ENCODE measurements at places on chromosomes 7 and 10.
A peak's percentile ranks its signal among the peaks of the same experiment; 100 is the strongest.

DNA sequence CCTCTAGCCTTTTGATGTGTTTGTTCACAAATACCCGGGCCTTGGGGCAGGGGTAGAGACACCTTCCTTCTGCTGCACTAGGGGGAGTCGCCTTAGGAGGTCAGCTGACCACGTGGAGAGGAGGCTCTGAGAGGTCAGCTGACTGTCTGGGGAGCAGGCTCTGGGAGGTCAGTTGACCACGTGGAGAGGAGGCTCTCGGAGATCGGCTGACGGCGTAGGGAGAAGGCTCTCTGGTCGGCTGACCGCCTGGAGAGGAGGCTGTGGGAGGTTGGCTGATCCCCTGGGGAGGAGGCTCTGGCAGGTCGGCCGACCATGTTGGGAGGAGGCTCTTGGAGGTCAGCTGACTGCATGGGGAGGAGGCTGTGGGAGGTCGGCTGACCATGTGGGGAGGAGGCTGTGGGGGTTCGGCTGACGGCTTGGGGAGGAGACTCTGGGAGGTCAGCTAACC lies 59.6 kb upstream of the LYZL1 start:
- no peak for DNase-seq

DNA sequence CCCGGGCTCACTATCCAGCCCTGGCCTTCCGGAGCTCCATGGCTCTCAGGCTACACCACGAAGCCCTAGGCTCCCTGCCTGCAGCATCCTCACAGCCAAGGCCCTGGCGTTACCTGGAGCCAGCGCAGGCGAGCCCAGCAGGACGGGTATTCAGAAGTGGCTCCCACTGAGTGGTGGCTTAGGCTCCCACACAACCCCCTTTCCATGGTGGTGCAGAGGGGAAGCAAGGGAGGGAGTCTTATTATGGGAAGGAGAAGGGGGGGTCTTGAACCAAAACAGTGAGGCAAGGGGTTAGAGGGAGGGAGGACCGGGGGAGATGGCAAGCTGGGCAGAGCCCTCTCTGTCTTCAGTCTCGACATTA lies 29.6 kb upstream of the NDST2 start:
- no peak for DNase-seq

GRCh38 chr10:43083764-43084163 lies 6.9 kb downstream of the RET start:
- DNase-seq: no peak

DNA sequence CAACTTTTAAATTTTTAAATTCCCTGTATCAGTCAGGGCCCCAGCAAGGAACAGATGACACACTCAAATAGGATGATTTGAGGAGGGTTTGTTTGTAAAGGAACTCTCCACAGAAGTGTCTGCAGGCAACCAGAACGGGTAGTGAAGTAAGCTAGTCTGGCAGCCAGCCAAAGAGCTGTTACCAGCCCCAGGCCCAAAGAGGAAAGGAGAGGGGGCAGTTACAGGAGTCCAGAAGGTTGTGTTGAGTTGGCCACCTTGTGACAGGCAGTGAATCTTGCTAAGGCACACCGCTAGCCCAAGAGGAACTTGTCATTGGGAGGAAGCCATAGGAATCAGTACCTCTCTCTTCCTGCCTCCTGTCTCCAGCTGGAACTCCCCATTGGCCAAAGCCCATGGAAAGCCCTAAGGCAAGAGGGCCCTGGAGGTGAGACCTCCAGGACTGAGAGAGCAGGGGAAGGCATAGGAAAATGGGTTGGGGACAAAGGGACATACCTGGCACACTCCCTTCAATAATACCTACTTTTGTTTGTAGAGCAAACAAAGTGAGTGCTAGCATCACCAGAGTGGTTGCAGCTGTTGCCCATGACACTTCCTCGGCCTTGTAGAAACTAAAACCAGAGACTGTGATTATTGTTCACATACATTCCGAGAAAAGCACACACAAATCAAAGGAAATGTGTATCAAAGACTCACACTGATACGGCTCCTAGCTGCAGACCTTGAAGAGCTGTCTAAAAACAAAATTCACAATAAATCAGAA lies 25.4 kb upstream of the GATAD1 start:
- DNase-seq: no peak

- DNase-seq: no peak
Observed at GRCh38 chr7:91194841-91195240, 69.4 kb upstream of the FZD1 start.

- peak; percentile 8 for DNase-seq
Observed at GRCh38 chr10:113111900-113112853, 162.1 kb downstream of the TCF7L2 start.

DNA sequence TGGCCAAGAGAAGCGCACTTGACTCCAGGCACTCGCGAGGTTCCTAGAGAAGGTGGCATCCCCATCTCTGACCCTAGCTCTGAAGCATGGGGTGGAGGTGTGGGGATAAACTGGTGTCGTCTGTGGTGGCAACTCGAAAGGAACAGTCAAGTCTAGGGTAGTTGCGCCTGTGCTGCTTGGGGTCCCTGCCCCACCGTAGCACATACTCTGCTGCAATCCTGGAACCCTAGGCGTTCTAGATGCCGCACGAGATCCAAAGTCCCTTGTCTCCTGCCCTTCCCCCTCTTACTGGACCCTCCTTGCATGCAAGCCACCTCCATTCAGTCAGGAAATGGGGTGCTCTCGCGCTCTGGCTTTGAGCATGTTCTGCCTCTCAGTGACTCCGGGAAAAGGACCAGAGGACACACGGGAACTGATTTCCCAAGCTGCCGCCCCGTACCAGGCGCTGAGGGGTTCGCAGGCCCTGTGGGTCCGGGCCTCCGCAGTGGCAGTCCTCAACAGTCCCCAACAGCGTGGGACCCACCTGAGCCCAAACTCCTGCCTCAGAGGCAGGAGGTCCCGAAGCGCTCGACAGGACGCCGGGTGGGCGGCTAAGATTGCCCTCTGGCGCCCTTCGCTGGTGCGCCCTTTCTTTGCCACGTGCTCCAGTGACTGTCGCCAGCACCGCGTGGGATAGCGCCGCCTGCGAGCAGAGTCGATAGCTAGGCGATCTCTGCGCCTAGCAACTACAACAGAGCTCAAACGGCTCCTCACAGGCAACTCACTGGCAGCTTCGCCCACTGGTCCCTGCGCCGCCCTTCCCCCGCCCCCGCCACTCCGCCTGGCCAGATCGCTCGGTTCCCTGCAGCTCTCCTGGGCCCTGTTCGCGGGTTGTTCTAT lies 452.0 kb downstream of the REEP3 start:
- DNase-seq: no peak

GRCh38 chr7:144830811-144831210 lies 5.0 kb downstream of the TPK1 start:
- no peak for DNase-seq

- DNase-seq: no peak
Observed at GRCh38 chr10:70967591-70968587, 79.5 kb upstream of the PCBD1 start.

GRCh38 chr7:82530361-82530760 lies 86.8 kb upstream of the CACNA2D1 start:
- no peak for DNase-seq

GRCh38 chr7:87413029-87413428 lies 62.5 kb downstream of the ABCB4 start:
- no peak for DNase-seq

- DNase-seq: peak; percentile 66
Observed at GRCh38 chr10:101287997-101288635, 58.9 kb upstream of the LBX1 start.

DNA sequence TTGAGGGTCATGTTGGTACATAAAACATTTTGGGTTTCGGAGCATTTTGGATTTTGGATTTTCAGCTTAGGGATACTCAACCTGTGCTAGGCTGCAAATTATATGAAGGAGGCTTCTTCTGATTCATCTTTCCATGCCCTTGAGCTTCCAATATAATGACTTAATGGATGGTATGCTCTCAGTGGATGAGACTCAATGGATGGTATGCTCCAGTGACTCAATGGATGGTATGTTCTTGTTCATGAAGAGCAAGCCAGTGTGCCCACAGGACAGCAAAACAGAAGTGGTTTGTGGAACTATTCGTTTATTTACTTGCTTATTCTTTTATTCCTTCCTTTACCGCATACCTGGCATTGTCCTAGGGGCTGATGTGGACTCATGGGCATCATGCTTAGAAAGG lies 969.6 kb downstream of the LRMDA start:
- DNase-seq: no peak

All from HTR-8/SVneo (cell line).